Activated CD4-positive, alpha-beta memory T cell treated with anti-CD3 and anti-CD28 coated beads, Interleukin-2, amount 10 ng/mL, durations not matched to agents 7 days and 5 days (primary cell): ENCODE measurements at places on chromosomes 6 and 20. TPM values are rescaled to one million over a fixed set of nuclear protein-coding genes. Genes with fewer than 3 reads are reported as not detected.

SLC12A5 gene
- total RNA-seq, result 0.53 TPM

SGK2 gene
- 0.53 TPM for total RNA-seq

GJA10 gene
- 3.4 TPM for total RNA-seq

MAP3K5 gene
- 25.4 TPM for total RNA-seq

SMPDL3A gene
- not detected for total RNA-seq

- no peaks in the 10 kb centered on the region for H3K27me3 ChIP-seq
- H3K27ac ChIP-seq, result no peak overlapping the region
- H3K4me3 ChIP-seq, result no peak overlapping the region
- no peak for DNase-seq
- peaks cover 12% of the 10 kb centered on the region for H3K36me3 ChIP-seq
- no peaks in the 10 kb centered on the region for H3K4me1 ChIP-seq
Measured at GRCh38 chr20:25453035-25453810, 45.8 kb downstream of the GINS1 start.

DNA sequence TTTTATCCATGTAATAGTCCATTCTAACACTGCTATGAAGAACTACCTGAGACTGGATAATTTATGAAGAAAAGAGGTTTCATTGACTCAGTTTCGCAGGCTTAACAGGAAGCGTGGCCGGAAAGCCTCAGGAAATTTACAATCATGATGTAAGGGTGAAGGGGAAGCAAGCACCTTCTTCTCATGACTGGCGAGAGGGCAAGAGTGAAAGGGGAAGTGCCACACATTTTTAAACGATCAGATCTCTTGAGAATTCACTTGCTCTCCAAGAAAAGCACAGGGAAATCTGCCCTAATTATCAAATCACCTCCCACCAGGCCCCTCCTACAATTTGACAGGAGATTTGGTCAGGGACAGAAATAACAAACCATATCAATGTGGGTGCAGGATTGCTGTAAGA, 859.7 kb downstream of the EPHA7 start:
- H3K36me3 ChIP-seq, result no peaks in the 10 kb centered on the region
- no peak overlapping the region for H3K27ac ChIP-seq
- DNase-seq, result no peak
- no peaks in the 10 kb centered on the region for H3K4me1 ChIP-seq
- H3K27me3 ChIP-seq, result no peaks in the 10 kb centered on the region
- no peak overlapping the region for H3K4me3 ChIP-seq

DNA sequence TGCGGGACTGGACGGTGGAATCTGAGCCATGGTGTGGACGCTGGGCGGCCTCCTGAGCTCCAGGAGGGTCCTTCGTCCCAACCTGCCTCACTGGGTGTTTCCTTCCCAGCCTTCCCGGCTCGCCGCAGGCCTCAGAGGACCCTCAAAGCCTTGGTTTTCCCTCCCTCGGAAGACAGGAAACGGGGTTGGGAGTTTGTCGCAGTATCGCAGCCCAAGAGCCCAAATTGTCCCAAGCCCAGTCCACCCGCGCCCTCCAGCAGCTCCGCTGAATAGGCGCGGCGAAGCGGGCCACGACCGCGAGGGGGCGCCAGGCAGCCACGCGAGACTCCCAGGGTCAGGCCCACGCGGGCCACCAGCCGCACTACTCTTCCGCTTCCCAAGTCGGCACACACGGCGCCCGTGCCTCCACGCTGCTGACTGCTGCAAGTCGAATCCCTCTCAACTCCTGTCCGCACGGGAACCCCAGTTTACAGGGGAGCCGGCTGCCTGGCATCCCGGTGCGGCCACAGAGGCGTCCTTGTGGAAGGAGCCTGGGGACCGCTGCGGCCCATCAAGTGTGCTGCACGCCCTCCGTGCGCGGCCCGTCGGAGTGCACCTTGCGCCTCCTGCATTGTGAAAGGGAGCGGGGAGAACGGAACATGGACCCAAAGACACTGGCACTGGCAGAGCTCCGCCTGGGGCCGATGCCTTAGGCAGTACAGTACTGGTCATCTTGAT, 40.4 kb upstream of the HMGA1 start:
- peak; percentile 87 for DNase-seq
- H3K4me3 ChIP-seq, result peak overlapping the region; percentile 73
- H3K27me3 ChIP-seq, result peaks cover 11% of the 10 kb centered on the region
- no peaks in the 10 kb centered on the region for H3K36me3 ChIP-seq
- no peak overlapping the region for H3K27ac ChIP-seq
- peaks cover 3% of the 10 kb centered on the region for H3K4me1 ChIP-seq

- no peak overlapping the region for H3K27ac ChIP-seq
- H3K36me3 ChIP-seq, result peaks cover 2% of the 10 kb centered on the region
- peaks cover 5% of the 10 kb centered on the region for H3K27me3 ChIP-seq
- H3K4me3 ChIP-seq, result no peak overlapping the region
- peaks cover under 1% of the 10 kb centered on the region for H3K4me1 ChIP-seq
- no peak for DNase-seq
Measured at GRCh38 chr6:109508166-109508860, 25.3 kb upstream of the ZBTB24 start.

GRCh38 chr6:30626484-30627366, at the start of gene ATAT1:
Gene ATAT1, plus strand, starts transcription at chr6:30626874.
- H3K27ac ChIP-seq, result peak within 1 kb of the TSS; percentile 96
- H3K4me1 ChIP-seq, result peaks cover 27% of the 10 kb centered on the region
- no peaks in the 10 kb centered on the region for H3K27me3 ChIP-seq
- peaks cover 48% of the 10 kb centered on the region for H3K36me3 ChIP-seq
- H3K4me3 ChIP-seq, result peak within 1 kb of the TSS; percentile 92
- peak; percentile 88 for DNase-seq

DNA sequence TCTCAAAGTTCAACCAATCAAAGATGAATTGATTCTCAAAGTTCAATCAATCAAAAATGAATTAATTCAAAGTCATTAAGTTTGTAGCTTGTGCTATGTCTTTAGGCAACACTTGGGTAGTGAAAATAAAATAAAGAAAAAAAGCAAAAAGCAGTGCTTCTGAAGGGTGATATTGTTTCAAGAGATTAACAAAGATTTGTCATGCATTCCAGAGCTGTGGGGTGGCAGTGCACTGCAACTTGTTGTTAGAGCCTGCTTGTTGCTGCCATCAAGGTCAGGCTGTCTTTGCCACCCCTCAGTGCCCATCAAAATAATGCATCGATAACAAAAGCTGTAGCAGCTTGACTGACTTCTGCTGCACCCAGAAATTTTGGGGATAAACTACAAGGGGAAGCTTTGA, 128.6 kb downstream of the RNF144B start:
- peaks cover 11% of the 10 kb centered on the region for H3K27me3 ChIP-seq
- DNase-seq, result no peak
- H3K4me1 ChIP-seq, result peaks cover 2% of the 10 kb centered on the region
- H3K27ac ChIP-seq, result no peak overlapping the region
